Effector memory CD4-positive, alpha-beta T cell (primary cell): ENCODE measurements at places on chromosomes 5 and 9.
A peak's percentile ranks its signal among the peaks of the same experiment; 100 is the strongest.

DNA sequence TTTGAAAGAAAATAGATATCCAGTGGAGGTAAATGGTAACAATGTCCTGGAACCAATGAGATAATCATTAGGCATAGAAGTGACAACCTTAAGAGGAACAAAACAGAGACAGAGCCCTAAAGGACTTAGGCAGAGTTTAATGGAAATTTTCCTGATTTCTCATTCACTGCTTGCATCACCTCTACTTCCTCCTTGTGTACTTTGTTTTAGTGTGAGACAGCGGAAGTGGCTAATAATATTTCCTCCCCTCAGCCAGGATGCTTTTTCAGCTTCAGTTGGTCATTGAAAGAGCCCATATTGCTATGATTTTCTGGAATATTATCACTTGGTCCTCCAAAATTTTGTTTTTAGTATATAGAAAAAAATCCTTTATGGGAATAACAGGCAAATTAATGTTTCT lies 153.4 kb upstream of the MPDZ start:
- no peak overlapping the region for H3K4me3 ChIP-seq
- H3K27ac ChIP-seq, result no peak overlapping the region
- H3K27me3 ChIP-seq, result no peaks in the 10 kb centered on the region
- no peak for DNase-seq
- no peaks in the 10 kb centered on the region for H3K4me1 ChIP-seq
- H3K36me3 ChIP-seq, result no peaks in the 10 kb centered on the region

- H3K27ac ChIP-seq, result no peak overlapping the region
- no peak for DNase-seq
Measured at GRCh38 chr9:95810814-95811213, 64.7 kb upstream of the ERCC6L2 start.

- no peak overlapping the region for H3K4me3 ChIP-seq
- H3K27me3 ChIP-seq, result no peaks in the 10 kb centered on the region
- DNase-seq, result no peak
- H3K4me1 ChIP-seq, result peaks cover 12% of the 10 kb centered on the region
- no peaks in the 10 kb centered on the region for H3K36me3 ChIP-seq
- no peak overlapping the region for H3K27ac ChIP-seq
Measured at GRCh38 chr5:10705747-10706146, 55.3 kb downstream of the DAP start.

GRCh38 chr9:2697492-2697891 lies 19.8 kb upstream of the KCNV2 start:
- DNase-seq, result no peak
- H3K27ac ChIP-seq, result no peak overlapping the region
- H3K36me3 ChIP-seq, result no peaks in the 10 kb centered on the region
- H3K4me3 ChIP-seq, result no peak overlapping the region
- H3K4me1 ChIP-seq, result no peaks in the 10 kb centered on the region

- H3K27ac ChIP-seq, result no peak overlapping the region
- H3K4me1 ChIP-seq, result peaks cover 9% of the 10 kb centered on the region
- no peak for DNase-seq
- H3K36me3 ChIP-seq, result peaks cover 32% of the 10 kb centered on the region
- H3K4me3 ChIP-seq, result no peak overlapping the region
Measured at GRCh38 chr5:142132916-142133315, 24.3 kb downstream of the NDFIP1 start.

GRCh38 chr5:13477118-13477737 lies 467.3 kb downstream of the DNAH5 start:
- H3K4me3 ChIP-seq, result no peak overlapping the region
- no peaks in the 10 kb centered on the region for H3K36me3 ChIP-seq
- no peaks in the 10 kb centered on the region for H3K4me1 ChIP-seq

DNA sequence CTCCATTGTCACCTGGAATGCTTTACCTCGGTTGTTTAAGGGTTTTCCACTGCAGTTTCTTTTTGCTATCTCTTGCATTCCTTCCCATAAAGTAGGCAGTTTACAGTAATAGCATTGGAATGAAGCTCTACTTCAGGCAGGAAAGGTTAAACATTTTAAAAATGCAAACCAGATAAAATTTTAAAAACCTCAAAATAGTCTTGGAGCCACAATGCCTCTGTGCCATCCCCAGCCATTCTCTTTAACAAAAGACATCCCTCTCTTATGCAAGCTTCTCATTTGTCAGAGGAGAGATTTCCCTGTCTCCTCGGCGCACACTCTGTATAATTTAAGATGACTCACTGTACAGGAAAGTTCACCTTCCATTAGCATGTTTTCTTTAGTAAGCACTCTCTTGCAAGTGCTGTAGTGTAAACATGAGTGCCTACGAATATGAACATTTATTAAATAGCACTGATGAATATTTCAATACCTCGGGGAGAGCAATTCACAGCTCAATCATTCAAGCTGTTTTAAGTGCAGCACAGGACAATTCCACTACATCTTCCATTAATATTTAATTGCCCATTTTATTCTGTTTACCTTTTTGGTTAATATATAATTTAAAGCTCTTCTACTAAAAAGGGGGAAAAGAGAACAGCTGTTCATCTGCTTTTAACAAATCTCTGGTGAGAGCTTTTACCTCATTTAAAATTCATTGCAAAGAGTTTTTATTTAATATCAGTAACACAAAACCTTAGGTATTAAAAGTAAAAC lies 343.6 kb downstream of the SPATA31D1 start:
- no peaks in the 10 kb centered on the region for H3K4me1 ChIP-seq
- H3K4me3 ChIP-seq, result no peak overlapping the region
- no peaks in the 10 kb centered on the region for H3K36me3 ChIP-seq
- no peaks in the 10 kb centered on the region for H3K27me3 ChIP-seq
- no peak for DNase-seq

DNA sequence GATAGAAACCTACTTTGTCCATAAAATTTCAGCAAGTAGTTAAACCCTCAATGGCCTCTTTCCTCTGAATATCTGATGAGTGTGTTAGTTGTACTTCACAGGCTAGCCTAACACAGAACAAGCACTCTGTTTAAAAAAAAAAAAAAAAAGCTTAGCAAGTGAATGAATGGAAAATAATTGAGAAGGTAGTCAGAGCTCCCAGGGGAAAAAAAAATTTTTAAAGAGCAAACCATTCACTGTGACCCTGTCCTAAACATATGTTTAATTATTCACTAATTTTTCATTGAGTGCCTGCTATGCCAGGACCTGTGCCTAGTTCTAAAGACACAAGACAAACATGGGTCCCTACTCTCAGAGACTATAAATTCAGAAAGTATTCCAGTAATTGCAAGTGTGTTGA lies 69.3 kb downstream of the SH3RF2 start:
- no peak for DNase-seq
- no peak overlapping the region for H3K27ac ChIP-seq
- H3K36me3 ChIP-seq, result no peaks in the 10 kb centered on the region

DNA sequence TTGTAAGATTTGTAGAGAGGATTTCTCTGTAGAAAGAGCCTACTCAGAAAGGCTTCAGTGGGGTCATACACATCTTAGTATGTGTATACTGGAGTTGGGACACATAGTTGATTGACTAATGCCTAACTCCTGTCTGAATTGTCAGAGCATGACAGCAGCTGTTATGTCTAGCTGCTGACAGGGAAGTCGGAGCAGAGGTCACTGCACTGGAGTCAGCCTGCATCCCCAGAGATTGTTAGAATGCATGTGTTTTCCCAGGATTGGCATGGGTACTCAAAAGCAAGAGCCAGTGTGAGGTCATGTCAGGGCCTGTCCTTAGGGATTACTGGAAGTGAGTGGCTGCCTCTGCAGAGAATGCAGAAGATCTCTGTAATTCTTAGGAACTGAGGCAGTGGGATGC lies 82.7 kb downstream of the ITGA1 start:
- DNase-seq, result no peak
- H3K27ac ChIP-seq, result no peak overlapping the region
- no peak overlapping the region for H3K4me3 ChIP-seq
- no peaks in the 10 kb centered on the region for H3K4me1 ChIP-seq
- H3K27me3 ChIP-seq, result no peaks in the 10 kb centered on the region
- no peaks in the 10 kb centered on the region for H3K36me3 ChIP-seq

- no peaks in the 10 kb centered on the region for H3K36me3 ChIP-seq
- no peak overlapping the region for H3K4me3 ChIP-seq
- H3K27ac ChIP-seq, result no peak overlapping the region
Measured at GRCh38 chr5:178576591-178577351, 13.4 kb downstream of the COL23A1 start.

GRCh38 chr9:89678396-89679015 lies 73.7 kb downstream of the GADD45G start:
- H3K27me3 ChIP-seq, result no peaks in the 10 kb centered on the region
- H3K27ac ChIP-seq, result no peak overlapping the region
- DNase-seq, result no peak
- H3K4me3 ChIP-seq, result no peak overlapping the region
- no peaks in the 10 kb centered on the region for H3K36me3 ChIP-seq

- no peak overlapping the region for H3K27ac ChIP-seq
- no peak overlapping the region for H3K4me3 ChIP-seq
- H3K36me3 ChIP-seq, result no peaks in the 10 kb centered on the region
- no peaks in the 10 kb centered on the region for H3K27me3 ChIP-seq
- no peak for DNase-seq
Measured at GRCh38 chr9:108996643-108997042, 16.7 kb downstream of the CTNNAL1 start.

DNA sequence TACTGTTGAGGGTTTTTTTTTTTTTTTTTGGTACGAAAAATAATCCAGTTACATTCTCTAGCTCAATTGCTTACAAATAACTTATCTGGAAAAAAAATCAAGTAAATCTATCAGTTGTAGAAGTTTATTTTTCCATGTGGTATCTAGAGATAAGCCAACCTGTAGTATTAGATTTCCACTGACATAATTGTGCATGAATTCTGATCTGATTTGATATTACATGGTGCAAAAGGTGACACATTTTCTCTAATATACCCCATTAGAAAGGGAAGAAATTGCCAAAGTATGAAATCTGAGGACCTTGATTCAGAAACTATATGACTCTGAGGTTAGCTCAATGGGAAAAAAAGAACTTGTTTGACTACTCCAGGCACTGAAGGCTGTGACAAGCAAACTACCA lies 141.5 kb downstream of the SLF1 start:
- no peak overlapping the region for H3K4me3 ChIP-seq
- no peak for DNase-seq
- H3K36me3 ChIP-seq, result no peaks in the 10 kb centered on the region

DNA sequence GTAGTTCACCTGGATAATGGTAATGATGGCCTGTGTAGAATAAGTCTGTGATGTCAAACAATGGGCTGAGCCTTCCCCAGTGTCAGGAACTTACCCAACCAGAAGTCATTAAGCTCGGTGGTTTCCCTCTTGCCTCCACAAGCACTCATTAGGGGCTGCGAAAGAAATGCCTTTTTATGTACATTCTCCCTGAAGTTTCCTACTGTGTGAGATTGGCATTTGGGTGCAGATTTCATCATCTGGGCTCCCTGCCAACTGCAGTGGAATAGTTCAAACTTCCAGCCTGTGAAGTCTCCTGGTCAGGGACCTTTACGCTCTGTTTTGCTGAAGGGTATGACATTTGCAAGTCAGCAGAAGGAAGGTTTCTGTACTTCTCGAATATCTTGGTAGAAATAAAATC lies 41.6 kb upstream of the TMEM215 start:
- no peak overlapping the region for H3K27ac ChIP-seq
- no peaks in the 10 kb centered on the region for H3K4me1 ChIP-seq
- H3K4me3 ChIP-seq, result no peak overlapping the region
- DNase-seq, result no peak
- no peaks in the 10 kb centered on the region for H3K27me3 ChIP-seq

DNA sequence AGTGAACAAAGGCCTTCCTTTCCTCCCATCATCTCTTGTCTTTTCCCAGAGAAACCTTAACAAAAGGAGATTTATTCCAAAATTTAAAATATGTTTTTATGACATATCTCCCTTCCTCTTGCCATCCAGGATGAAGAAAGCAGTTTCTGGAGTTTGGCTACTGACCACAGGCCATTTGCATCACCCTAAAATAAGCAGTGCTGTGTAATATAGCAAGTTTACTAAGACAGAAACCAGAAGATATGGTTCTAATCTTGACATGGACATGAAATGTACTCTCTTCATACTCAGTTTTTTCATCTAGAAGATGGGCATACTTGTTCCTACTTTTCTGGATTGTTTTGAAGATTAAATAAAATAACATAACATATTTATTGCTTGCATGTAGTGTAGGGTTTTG lies 50.2 kb upstream of the ZFAND5 start:
- H3K27ac ChIP-seq, result no peak overlapping the region
- H3K27me3 ChIP-seq, result no peaks in the 10 kb centered on the region
- no peak for DNase-seq
- no peak overlapping the region for H3K4me3 ChIP-seq

GRCh38 chr5:167555565-167556166 lies 735.8 kb upstream of the WWC1 start:
- H3K4me3 ChIP-seq, result no peak overlapping the region
- DNase-seq, result no peak
- no peaks in the 10 kb centered on the region for H3K36me3 ChIP-seq

GRCh38 chr9:71647094-71647591 lies 121.2 kb downstream of the CEMIP2 start:
- H3K36me3 ChIP-seq, result no peaks in the 10 kb centered on the region
- H3K4me1 ChIP-seq, result peaks cover 10% of the 10 kb centered on the region
- no peak overlapping the region for H3K4me3 ChIP-seq
- no peaks in the 10 kb centered on the region for H3K27me3 ChIP-seq
- H3K27ac ChIP-seq, result no peak overlapping the region

DNA sequence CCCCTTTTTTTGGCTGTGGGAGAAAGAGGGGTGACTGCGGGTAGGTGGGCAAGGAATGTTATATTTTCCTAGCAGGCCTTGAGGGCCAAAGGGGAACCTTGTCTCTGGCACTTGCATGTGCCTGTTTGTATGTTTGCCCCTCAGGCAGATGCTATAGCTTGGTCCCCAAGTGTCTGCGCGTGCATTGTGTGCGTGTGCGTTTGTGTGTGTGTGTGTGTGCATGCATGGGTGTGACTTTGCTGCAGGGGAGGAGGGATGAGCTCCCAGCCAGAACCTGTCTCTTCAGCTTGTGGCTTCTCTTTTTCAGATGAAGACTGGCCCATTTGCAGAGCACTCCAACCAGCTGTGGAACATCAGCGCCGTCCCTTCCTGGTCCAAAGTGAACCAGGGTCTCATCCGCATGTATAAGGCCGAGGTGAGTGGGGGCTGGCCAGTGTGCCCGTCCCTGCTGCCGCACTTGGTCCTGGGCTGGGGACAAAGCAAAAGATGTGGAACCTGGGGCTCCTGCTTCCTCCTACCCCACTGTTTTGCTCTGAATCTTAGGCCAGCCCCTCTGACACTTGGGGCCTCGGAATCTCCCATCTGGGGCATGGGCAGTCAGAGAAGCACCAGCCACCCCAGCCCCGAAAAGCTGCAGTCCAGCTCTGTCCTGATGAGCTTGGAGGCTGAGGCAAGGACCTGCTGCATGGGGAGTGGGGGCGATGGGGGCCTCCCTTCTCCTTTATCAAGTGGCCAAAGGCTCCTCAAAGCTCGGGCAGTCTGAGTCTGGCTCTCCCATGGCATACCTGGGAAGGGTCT lies 31.1 kb downstream of the PTPA start:
- H3K27me3 ChIP-seq, result no peaks in the 10 kb centered on the region
- peaks cover 16% of the 10 kb centered on the region for H3K36me3 ChIP-seq
- H3K4me1 ChIP-seq, result peaks cover 33% of the 10 kb centered on the region
- H3K4me3 ChIP-seq, result no peak overlapping the region
- peak overlapping the region; percentile 14 for H3K27ac ChIP-seq

GRCh38 chr9:7739595-7739994 lies 60.0 kb downstream of the DMAC1 start:
- DNase-seq, result no peak
- H3K27me3 ChIP-seq, result no peaks in the 10 kb centered on the region
- H3K27ac ChIP-seq, result no peak overlapping the region
